Skeletal muscle cell (primary cell): ENCODE measurements at places on chromosomes 4 and X.

- DNase-seq = no peak
These were observed 124.4 kb downstream of the VEGFC start for GRCh38 chr4:176668324-176668723.

- DNase-seq = no peak
These were observed 16.7 kb downstream of the ASB11 start for GRCh38 chrX:15298780-15299179.

- no peak for DNase-seq
These were observed 239.2 kb upstream of the GNPDA2 start for GRCh38 chr4:44965435-44966095.

DNA sequence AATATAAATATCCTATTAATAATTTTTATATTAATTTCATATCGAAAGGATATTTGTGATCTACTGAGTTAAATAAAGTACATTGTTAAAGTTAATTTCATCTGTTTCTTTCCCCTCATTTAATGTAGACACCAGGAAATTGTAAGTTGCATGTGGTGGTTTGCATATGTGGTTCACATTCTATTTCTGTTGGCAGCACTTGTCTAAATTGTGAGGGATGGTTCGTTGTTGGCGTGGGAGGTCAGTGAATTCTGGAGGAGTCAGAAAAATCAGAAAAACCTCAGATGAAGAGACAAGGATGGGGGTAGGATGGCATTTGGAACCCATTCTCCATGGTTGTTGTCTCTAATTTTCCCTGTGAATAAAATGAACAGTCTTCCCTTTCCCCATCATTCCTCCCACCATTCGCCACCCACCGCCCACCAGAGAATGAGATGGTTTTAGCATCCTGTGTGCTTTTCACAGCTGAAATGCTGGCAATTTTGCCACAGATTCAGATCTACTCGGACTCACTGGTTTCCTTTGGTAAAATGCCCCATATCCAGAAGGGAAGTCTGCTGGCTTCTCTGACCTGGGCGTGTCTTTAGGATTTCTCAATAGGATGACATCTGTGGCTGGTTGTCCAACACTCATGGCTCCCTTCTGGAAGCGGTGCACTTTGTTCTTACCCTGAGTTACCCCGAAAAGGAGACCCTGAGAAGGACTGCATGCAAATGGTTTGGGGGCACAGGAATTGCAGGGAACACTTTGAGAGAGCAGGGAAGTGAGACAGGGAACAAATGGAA, 52.3 kb downstream of the LGI2 start:
- no peak for DNase-seq

- no peak for DNase-seq
These were observed 30.3 kb downstream of the CCNI start for GRCh38 chr4:77045490-77045889.

DNA sequence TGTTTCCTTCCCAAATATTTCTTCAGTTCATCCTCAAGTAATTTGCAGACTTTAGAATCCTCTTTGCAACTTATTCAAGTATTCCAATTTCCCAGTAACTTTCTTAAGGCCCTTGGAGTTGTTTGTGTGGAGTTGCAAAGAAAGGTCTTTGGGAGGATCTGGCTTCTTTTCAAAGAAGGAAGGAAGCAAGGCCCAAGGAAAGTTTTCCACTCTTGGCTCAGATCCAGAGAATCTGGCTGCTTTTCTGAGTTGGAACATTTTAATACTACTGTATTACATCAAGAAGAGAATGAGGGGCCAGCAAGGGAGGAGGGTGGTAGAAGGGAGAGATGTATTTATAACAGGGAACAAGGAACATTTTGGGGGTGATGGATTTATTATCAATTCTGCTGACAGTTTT, 10.5 kb downstream of the CDX4 start:
- no peak for DNase-seq

DNA sequence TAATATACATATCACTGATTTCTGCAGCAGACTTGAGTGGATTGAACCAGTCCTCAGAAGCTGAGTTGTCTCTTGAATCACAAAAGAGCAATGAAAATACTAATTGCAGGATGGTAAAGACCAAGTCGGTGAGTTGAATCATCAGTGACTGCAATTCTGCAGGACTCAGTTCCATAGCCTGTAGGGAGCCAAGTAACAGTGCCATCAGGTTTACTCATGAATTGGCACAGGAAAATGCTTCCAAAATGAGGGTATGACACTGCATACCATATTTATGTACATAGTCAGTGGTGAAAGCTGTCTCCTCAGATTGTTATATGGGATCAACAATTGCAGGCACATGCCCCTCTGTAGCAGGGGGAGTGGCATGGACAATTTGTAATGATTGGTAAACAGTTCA, 192.8 kb downstream of the CCNG2 start:
- DNase-seq = no peak

GRCh38 chr4:54173281-54173912, 55.7 kb upstream of the PDGFRA start:
- no peak for DNase-seq
